ENCODE measurements at places on chromosomes 1 and 21.

DNA sequence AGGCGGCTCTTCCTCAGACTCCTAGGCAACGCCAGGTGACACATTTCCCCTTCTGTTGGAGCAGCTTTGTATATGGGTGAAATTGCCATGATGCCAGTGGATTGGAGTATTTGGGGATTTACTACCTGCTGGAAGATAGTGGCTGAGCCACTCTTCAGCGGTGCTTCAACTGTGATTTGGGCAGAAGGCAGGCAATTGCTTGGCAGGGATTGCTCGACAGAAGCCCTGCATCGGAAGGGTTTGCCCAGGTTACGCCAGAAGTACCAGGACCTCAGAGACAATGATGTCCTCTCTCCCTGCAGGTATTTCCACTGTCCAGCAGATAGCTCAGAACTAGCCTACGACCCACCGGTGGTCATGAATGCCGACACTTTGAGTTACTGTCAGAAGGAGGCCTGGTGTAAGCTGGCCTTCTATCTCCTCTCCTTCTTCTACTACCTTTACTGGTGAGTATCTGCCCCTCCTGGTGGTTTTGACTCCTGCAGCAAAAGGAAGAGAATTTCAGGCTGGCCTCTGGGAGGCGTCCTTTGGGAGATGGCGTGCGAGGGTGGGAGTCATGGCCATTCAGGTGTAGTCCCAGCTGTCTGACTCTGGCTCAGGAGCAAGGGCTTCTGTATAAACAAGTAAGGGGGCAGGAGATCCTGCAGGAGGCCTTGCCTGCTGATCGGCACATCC lies 118.3 kb downstream of the CNIH3 start:
- DNase-seq, result no peak

- DNase-seq, result no peak
Observed at GRCh38 chr1:106619080-106619826, 437.2 kb upstream of the PRMT6 start.

- no peak for DNase-seq
Observed at GRCh38 chr1:96090134-96090533, 631.5 kb upstream of the PTBP2 start.

- no peak for DNase-seq
Observed at GRCh38 chr1:158126425-158126824, 54.3 kb upstream of the CD1D start.

GRCh38 chr1:160781914-160782689 lies 13.9 kb upstream of the LY9 start:
- DNase-seq, result no peak

DNA sequence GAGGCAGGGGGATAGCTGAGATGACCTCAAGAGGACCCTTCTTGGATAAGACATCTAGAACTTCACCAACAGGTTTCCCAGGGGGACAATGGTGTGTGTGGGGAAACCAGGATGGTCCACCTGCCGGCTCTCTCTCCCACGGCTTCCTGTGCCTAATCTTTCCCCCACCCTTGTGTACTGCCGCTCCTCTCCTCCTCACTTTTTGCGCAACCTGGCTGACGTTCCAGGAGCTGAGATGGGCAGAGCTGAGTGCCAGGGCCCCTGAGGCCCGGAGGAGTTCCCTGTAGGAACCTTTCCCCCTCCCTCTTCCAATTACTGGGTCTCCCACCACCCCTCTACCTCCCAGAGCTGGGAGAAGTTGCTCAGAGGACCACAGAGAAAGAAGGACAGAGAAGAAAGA lies 6.9 kb downstream of the SLC26A9 start:
- DNase-seq, result peak; percentile 91

GRCh38 chr1:237901299-237901934 lies 10.7 kb upstream of the ZP4 start:
- peak; percentile 13 for DNase-seq

- DNase-seq, result no peak
Observed at GRCh38 chr1:55073187-55073916, 34.0 kb downstream of the PCSK9 start.

DNA sequence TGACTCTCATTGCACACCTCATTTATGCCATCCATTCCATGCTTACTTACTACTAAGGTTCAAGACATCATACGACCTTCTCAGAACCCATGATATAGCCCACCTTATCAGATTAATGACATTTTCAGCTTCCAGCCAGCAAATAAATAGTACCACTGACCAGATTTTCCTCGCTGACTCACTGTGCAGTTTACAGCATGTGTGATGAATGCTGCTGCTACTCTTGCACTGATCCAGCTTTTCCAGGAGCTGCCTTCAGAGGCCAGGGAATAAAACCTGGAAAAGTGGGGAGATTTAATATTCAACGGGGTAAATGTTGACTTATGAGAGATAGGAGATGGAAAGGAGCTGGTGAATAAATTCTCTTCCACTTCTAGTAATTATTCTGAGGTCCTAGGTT lies 247.1 kb downstream of the COL11A1 start:
- peak; percentile 38 for DNase-seq

GRCh38 chr1:237041795-237042525 lies at the start of gene RYR2:
RYR2 (plus strand) TSS chr1:237042184; CDS start chr1:237042522, 338 bp downstream.
- no peak for DNase-seq

GRCh38 chr1:32357614-32358013 lies 4.7 kb downstream of the FAM229A start:
- DNase-seq, result no peak

- no peak for DNase-seq
Observed at GRCh38 chr21:25967901-25968438, 202.6 kb downstream of the APP start.

DNA sequence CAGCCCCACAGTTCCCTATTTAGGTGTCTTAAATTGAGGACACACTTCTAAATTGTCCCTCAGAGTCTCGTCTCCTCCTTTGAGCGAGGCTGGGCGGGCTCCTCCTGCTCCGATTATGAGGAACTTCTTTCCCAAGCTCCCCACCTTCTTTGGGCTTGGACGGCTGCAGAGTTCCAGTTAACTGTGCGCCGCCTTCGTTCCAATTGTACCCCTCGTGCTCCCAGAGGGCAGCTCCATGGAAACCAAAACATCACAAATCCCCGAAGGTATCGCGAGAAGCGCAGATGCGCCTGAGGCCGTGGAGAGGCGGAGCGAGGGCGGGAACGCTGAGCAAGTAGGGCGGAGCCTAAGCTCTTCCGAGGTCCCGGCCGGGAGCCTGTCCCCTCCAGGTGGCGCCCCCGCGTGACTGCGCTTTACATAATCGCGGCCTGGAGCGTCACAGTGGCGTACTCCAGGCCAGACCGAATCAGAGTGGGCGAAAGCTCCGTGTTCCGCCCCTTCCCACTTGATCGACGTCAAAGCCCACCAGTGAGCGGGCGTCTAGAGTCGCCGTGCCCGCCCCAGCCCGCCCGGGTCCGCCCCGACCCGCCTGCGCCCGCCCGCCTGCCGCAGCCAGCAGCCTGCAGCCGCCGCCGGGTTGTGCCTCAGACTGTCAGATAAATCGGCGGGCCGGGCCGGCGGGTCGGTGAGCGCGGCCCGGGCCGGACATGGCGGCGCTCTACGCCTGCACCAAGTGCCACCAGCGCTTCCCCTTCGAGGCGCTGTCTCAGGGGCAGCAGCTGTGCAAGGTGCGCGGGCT lies at the start of gene FAM76A:
Gene FAM76A (plus strand): TSS at position 588 of the 799 bp plus-strand sequence. CDS start 120 bp downstream, at position 708.
- DNase-seq, result peak; percentile 97

DNA sequence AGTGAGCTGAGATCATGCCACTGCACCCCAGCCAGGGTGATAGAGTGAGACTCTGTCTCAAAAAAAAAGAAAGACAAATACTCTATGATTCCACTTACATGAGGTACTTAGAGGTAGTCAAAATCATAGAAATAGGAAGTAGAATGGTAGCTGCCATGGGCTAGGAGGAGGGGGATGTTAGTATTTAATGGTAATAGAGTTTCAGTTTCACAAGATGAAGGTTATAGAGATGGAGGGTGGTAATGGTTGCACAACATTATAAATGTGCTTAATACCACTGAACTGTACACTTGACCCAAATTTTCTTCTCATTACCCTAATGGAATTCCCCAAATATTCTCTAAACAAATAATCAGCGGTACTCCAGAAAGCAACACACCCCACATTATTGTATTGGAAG lies 12.8 kb downstream of the EIF2B3 start:
- no peak for DNase-seq

DNA sequence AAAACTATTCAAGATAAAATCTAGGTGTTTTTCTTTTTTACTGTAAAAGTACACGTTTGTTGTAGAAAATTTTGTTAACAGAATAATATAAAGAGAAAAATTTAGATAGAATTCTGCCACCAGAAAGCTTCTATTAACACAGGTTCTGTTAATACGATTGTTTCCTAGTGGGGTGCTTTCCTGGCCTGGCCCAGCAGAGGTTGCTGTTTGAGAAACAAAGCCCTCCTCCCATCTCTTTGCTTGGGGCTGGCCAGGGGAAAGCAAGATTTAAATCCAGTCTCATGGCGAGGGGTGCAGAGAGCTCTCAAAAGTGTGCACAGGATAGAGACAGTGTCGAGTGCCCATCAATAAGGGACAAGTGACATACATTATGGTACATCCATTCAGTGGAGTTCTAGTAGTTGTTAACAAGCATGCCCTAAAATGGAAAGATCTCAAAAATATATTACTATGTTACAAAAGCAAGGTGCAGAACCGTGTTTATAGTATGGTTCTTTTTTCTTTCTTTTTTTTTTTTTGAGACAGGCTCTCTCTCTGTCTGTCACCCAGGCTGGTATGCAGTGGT lies 14.6 kb upstream of the ACBD3 start:
- no peak for DNase-seq

GRCh38 chr1:147389532-147390184 lies 147.2 kb downstream of the CHD1L start:
- DNase-seq, result peak; percentile 9

DNA sequence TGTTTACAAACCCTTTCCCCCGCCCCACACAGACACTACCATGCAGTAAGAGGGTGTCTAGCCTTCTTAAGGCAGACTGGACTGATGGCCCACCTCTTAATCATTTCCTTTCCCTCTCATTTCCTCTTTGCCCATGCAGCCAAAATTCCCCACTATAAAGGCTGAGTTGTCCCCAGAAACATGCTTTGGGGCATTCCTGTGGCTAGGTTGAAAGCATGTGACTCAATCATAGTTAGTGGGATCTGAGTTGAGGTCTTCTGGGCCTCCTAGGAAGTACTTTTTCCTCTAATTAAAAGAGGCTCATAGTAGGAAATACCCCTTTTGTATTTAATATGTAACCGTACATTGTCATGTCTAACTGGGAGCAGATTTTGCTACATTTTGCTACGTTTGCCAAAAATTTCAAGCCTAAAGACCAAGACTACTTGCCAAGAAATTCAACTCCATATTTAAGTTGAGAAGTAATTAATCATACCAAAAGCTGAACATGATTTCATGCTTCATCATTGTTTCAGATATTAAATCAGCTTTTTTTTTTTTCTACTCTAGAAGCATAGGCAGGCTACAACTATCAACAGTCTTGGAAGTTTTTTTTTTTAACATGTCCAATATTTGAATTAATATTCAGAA lies 174.7 kb downstream of the ADGRL4 start:
- DNase-seq, result peak; percentile 85

GRCh38 chr1:116260621-116261020 lies 112.4 kb upstream of the ATP1A1 start:
- no peak for DNase-seq

DNA sequence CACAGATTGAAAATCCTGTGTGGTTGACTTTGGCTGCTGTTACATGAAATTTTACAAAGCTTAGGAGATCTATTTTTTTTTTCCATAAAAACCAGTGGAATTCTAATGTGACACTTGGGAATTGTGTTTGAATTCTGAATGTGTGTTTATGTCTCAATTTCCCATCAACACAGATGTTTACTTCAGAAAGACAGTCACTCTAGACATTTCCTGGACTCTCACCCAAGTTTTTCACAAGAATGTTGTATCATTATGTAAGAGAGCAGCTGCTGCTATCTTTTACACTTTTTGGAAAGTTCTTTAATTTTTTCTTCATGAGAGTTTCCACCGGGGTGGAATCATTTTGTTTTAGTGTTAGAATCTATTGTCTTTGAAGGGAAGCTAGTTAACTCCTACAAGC lies 210.1 kb downstream of the GIPC2 start:
- no peak for DNase-seq

DNA sequence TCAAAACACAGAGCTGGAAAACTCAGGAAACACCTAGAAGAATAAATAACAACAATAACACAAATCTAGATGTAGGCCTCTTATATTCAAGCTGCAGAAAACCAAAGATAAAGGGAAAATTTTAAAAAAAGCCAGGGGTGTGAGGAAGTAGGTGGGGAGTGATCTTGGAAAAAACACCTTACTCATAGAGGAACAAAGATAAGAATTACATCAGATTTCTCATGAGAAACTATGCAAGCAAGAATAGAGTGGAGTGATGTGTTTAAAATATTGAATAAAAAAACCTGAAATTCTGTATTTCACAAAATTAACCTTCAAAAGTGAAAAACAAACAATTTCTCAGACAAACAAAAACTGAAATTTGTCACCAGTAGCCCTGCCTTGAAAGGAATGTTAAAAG lies 265.5 kb upstream of the RGS18 start:
- no peak for DNase-seq

DNA sequence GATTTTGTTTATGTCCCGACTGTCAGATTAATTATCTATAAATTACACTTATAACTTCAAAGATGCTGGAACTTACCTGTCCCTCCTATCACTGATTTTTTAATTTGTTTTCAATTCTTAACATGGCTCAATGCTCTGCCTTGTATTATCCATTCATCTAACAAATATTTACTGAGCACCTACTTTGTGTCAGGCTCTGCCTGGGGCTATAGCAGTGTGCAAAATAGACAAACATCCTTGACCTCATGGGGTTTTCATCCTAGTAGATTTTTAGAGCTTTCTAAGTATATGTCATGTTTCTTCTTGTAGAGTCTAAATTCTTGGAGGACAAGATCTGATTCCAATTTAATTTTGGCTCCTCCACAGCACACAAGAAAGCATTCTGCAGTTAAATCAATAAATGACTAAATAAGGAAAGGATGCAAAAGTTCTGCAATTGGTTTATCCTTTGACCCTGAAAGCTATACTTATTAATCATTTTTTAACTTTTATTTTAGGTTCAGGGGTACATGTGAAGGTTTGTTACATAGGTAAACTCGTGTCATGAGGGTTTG lies 10.8 kb upstream of the SMYD2 start:
- no peak for DNase-seq

DNA sequence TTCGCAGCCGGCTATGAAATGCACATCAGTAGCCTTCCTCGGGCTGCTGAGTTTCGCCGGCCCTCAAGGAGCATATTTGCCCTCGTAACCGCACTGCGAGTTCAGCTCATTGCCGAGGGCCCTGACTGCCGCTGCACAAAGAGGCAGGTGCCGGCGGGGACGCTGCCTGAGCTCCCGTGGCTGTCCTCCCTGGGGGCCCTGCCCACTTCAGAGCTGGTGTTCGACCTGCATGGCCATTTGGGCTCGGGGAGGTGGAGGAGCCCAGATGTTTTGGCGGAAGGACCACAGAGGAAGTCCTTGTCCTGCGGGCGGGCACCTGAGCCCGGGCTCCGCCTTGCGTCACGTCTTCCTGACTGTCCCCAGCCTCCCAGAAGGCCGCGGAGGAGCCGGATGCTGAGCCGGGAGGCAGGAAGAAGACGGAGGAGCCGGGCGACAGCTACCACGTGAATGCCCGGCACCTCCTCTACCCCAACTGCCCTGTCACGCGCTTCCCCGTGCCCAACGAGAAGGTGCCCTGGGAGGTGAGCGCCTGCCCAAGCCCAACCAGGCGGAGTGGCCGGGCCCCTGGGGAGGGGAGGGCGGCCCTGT lies 29.9 kb upstream of the LRRC3 start:
- DNase-seq, result no peak
